ENCODE measurements at places on chromosomes 7 and 10.

DNA sequence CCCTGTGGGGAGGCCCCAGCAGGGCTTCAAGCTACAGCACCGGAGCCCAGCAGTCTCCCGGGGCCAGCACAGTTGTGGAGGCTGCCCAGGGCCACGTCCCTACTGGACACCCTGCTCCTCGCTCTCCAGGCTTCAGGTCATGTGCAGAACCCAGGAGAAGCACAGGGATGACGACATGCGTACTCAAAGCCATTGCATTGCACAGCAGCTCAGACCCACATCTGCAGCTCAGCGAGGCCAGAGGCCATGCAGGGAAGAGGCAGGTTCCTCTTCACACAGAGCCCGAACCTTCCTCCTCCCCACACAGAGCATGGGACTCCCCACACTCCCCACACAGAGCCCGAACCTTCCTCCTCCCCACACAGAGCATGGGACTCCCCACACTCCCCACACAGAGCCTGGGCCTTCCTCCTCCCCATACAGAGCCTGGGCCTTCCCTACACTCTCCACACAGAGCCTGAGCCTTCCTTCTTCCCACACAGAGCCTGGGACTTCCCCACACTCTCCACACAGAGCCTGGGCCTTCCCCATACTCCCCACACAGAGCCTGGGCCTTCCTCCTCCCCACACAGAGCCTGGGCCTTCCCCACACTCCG lies 12.3 kb downstream of the CFAP46 start:
- DNase-seq: no peak

DNA sequence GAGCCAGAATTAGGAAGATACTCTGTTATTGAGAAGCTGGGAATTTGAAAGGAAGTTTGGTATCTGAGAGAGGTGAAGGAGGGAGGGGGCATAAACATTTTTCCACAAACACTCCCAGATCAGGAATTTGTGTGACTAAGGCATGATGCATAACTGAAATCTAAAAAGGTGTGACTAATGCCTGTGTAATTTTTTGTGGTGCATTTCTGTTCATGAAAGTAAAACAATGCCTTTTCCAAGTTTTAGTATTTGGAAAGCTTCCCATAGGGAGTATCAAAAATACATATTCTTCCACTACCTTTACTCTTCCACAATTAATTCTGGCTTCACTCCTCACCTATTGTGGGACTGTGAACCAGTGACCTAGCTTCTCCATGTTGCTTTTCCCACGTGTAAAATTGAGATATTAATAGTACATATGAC lies 56.4 kb upstream of the CAV2 start:
- no peak for DNase-seq

- DNase-seq: no peak
Observed at GRCh38 chr7:141646826-141647480, 55.0 kb downstream of the DENND11 start.

DNA sequence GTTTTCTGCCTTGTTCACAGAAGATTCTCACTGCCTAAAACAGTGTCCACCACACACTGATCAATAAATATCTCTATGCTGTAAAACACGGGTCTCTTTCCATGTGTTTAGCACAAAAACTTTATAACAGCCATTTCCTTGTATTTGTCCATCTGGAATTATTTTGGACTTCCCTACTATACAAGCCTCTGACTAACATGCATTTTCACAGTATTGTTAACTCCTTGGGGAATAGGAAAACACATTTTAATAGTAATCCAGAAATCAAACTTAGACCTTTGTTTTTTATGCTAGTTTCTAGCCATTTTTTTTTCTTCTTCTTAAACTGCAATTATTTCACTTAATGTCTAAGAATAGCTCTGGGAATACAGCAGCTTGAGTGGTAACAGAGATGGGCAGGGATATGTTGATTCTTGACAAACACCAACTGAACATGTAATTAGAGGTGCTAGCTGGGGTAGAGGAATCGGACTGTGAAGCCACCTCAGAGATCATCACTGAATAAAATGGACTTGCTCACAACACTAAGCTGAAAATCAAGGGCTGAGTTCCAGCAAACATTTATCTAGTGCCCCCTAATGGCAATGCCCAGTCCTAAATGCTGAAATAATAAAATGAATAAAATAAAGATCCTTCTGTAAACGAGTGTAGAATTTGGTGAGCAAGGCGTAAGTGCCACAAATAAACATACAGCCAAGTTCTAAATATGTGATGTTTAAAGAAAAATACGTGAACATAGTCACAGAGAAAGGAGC lies 593.1 kb downstream of the SORCS1 start:
- no peak for DNase-seq

DNA sequence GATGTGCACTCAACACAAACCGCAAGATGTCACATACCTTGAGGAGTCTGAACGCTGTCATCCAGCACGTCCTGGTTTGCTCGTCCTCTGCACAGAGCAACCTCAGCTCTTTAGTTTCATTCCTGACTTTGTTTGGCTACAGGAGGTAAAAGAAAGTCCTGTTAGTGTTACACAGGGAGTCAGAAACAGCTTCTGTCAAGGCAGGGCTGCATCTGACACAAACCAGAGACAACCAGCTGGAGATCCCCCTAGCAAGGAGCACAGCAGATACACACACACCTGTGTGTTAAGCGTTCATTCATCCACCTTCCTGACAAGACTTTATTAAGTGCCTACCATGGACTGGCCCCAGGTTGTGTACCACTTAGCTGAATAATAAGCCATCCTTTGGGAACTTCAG lies 47.5 kb upstream of the DDC start:
- DNase-seq: no peak

GRCh38 chr7:2087744-2088143 lies 145.0 kb downstream of the MAD1L1 start:
- no peak for DNase-seq

GRCh38 chr10:35348609-35349388 lies 12.5 kb downstream of the CCNY start:
- DNase-seq: no peak

DNA sequence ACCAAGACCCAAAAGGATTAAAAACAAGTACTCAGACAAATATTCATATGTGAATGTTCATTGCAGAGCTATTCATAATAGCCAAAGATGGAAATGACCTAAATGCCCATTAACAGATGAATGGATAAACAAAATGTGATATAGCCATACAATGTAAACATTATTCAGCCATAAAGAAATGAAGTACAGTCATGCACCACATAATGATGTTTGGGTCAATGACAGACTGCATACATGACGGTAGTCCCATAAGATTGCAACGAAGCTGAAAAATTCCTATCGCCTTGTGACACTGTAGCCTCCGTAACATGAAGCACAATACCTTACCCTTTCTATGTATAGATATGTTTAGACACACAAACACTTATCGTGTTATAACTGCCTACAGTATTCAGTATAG lies 97.9 kb downstream of the ABLIM1 start:
- no peak for DNase-seq

DNA sequence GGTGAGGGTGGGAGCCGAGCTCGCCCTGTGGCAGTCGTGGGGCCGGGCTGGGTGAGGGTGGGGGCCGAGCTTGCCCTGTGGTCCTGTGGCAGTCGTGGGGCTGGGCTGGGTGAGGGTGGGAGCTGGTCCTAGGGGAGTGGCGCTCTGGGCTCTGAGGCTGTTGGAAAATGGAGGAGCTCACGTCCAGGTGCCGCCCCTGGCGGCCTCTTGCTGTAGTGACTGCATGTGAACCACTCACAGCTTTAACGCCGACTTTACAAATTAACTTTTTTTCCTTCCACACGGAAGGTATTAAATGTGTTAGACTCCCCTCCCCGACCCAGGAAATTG lies 312.6 kb downstream of the WDR37 start:
- DNase-seq: no peak

- DNase-seq: no peak
Observed at GRCh38 chr10:28282336-28282735, 20.5 kb downstream of the MPP7 start.

DNA sequence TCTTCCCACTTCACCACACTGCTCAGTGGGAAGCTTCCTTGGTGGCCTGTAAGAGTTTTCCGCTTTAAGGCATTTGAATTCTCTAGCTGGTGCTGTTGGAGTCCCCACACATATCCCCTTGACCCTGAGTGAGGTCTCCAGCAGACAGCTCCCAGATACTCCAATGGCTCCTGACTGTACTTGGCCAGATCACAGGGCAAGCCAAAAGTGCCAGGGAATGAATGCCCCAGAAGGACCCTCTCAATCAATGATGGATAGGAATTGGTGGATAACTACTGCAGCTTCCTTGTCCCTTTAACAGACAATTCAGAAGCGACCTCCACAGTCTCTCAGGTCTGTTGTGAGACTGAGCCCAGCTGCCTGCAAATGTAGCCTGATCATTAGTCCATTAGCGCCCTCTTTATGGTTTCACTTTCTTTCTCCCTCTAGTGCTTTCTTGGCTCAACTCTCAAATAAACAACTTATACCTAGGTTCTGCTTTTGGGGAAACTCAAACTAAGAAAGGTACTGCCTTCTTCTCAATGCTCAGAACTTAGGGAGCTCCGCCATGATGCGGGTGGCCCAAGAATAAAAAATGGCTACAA lies 283.0 kb downstream of the TCF7L2 start:
- no peak for DNase-seq

DNA sequence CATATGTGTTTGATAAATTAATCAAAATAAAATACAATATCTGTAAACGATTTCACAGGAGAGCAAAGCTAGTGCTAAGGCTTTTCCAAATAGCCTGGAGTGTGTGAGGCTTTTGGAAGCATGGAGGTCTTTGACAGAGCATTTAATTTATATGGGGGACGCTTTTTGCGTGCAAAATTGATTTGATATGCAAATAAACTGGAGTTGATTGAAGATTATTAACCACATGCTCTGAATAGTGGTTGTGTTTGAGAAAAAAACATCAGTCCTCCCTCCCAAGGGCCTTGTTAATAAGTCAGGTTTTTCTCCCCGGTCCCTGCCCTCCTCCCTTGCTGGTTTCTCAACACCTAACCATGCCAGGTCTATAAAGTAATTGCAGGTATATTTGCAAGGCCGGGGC lies 85.1 kb upstream of the FGFR2 start:
- no peak for DNase-seq

GRCh38 chr7:67659091-67659490 lies 662.5 kb downstream of the TYW1 start:
- DNase-seq: no peak

DNA sequence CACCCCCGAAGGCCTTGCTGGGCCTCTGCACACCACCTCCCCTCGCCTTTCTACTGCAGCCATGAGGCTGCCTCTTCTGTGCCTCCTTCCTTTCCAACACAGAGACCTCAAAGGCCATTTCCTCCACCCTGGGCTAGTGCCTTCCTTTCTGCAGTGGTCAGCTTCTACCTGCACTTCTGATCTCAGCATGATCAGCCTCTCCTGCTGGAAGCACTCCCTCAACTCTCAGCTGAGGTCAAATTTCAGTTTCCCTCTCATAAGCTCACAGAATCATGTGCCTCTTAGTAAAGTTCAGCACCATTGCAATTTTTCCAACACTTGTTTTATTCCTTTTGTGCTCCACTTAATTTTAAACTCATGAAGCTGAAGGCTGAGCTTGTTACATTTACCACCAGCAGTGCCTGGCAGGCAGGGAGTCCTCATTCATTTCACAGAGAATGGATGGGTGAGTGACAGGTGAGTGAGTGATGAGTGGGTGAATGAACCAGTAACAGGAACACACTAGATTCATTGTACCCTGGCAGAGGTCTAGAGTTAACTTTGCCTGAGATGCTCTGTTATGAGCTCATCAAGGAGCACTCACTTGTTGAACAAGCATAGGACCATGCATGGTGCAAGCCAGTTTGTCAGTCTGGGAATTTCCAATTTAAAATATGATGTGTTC lies 124.0 kb upstream of the PRSS58 start:
- no peak for DNase-seq

DNA sequence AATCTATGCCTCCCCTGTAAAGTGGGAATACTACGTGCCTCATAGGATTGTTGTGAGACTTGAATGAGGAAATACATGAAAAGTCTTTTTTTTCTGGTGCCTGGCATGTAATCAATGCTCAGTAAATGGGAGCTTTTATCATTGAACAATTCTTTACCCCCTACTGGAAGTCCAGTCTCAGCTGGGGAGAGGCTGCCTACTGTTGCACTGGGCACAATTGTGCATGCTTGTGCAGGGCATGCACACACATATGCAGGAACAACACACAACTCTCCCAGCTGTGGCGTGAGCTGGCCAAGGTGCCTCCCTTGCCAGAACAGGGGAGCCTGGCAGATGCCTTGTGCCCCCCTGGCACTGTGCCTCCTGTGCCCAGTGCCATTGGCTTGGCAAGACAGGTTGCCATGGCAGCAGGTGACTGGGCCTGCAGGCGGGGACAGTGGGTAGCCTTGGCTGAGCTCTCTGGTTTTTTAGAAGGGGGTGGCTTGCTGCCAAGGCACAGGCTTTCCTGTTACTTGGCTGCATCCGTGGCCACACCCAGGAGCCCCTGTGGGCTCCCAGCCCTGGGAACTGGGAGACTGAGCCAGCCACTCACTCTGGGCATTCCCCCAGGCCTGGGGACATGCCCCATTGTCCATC lies 16.1 kb upstream of the PALD1 start:
- DNase-seq: no peak

DNA sequence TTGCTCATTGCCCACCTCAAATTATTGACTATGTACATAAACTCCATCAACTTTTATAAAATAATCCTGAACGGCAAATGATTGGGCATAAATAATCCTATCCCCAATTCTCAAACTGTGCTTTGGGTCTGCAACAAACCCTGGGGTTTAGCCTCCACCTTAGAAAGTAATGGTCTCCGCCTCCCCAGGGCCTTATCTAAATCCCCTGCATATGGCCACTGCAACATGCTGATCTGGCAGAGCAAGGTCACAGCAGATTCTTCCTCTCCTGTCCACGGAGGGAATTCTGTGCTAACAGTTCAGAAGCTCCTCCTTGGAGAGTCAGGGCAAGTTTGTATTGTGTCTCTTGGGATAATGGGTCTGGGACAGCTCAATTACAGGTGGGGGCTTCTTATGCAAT lies 18.4 kb downstream of the FXYD4 start:
- no peak for DNase-seq

DNA sequence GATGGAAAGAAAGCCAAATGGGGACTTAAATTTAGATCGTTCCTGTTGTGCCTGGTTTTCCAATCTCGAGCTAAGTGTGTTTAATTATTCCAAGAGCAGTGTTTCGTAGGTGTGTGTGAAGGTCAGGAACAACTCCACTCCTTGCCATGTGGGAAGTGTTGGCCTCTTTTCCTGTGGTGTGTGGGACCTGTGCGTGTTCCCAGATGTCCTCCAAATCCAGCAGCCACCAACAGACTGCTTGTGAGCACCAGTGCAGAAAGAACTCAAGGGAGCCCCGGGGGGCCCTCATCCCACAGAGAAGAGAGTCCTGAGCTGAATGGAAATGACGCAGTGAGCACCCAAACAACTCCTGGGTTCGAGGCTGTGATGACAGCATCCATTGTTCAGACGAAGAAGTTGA lies 227.7 kb downstream of the TMEM178B start:
- DNase-seq: no peak

DNA sequence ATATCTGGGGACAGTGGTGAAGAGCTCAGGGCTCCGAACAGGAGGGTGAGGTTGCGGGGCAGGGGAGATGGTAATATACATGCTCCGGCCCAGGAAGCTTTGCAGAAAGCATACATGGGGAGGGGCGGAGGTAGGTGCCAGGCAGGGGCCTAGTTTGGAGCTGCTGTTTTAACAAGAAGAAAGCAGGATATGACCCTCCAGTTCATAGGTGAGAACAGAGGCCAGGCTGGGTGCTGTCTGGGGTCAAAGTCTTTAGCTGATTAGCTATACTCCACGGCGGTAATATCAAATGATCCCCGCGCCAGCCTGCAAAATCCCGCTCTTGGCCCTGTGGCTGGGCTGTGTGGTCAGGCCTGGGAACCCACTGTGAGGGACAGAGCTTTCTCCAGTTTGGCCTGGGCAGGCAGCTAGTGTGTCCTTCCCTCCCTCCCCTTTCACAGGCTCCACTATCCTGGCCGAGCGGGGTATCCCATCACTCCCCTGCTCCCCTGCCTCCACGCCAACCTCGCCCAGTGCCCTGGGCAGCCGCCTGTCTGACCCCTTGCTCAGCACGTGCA lies 95.6 kb downstream of the NEURL1 start:
- no peak for DNase-seq

Data from T-helper 2 cell treated with Interferon-gamma antibody and Interleukin-4, amounts not matched to agents 5 μg/mL and 100 μg/mL, for 36 hours (primary cell).